ENCODE measurements at places on chromosomes 13 and 19.

GRCh38 chr19:39701291-39701690 lies 3.0 kb upstream of the LGALS14 start:
- DNase-seq: no peak

DNA sequence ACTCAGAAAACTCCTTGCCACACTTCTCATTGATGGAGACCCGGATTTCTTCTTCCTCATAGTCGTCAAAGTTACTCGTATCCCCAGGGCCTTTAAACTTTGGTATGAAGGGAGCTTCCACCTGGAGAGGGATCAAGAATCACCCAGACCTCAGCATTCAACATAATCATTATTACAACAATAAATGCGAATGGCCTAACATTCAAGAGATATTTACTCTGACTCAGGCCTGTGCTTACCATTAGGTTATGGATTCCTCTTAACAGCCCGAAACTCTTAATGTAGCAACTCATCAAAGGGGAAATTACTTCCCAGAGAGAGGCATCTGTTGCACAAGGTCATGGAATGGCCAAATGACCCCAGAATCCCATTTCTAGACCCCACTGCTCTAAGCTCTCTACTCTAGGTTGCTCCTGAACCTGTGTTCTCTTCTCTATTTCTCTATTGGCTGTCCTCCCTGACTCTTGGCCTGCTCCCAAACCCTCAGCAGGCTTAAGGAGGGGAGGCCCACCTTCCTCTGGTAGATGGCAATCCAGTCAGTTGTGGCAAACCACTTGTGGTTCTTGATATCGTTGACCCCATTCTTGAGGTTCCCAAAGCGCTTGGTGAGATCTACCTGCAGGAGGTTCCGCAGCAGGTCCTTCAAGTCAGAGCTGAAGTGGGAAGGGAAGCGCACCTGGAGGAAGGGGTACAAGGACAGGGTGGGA lies 2.7 kb upstream of the SAMD1 start:
- no peak for DNase-seq

GRCh38 chr13:28503182-28503967 lies 8.4 kb upstream of the FLT1 start:
- no peak for DNase-seq

DNA sequence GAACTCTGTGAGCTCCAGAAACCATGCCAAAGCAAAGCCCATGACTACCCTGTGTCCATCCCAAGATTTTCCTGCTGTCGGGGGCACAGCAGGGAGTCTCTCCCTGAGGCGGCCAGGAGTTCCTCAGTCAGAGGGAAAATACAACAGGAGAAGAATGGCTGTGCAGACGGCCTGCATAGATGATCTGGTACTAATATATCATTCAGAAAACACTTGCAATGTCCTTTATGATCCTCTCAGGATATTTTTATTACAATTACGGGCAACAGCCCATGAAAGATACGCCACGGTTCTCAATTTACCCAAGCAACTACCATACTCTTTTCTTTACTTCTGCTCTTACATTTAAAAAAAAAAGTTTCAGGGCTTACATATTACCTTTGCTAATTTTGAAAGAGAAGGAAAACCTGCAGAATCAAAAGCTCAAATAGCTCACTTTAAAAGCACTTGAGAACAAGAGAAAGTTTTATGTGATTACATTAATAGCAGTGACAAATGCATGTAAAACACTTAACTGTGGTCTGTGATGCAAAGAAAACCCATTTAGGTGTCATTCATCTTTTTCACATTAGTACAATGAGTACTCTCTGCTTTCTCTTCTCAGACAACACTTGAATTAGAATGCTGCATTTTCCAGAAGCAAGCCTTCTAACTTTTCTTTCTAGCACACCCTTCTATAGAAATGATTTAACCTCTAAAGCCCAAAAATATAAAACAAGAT lies 460.8 kb downstream of the KLF5 start:
- no peak for DNase-seq

- DNase-seq: no peak
These were observed 133.3 kb downstream of the RNF17 start for GRCh38 chr13:24897293-24897692.

All from stimulated activated CD4-positive, alpha-beta T cell treated with anti-CD3 and anti-CD28 coated beads, Interleukin-12 subunit alpha, Interleukin-12 subunit beta, amount 100 ng/mL, for 48 hours (primary cell).